ENCODE measurements at places on chromosomes 6 and 20. TPM values are rescaled to one million over a fixed set of nuclear protein-coding genes. Genes with fewer than 3 reads are reported as not detected.

- DNase-seq = no peak
- H3K4me3 ChIP-seq = no peak overlapping the region
- no peak overlapping the region for H3K27ac ChIP-seq
- H3K36me3 ChIP-seq = peaks cover 18% of the 10 kb centered on the region
Observed at GRCh38 chr6:95581073-95581472, 3.7 kb downstream of the MANEA start.

DNA sequence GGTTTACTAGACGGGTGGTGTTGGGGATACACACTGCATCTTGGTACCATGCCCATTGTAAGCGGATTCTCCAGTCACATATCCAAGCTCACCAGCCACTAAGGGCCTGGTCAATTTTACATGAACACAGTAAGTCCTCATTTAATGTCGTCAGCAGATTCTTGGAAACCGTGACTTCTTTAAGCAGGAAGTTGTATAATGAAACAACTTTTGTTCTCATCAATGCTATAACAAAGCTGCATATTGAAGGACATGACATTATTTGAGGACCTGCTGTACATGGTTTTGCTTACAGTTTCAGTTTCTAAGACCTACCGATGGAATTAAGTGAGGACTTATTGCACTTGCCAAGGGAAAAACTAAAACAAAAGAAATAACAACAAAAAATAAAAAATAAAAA lies 295.6 kb downstream of the SYNE1 start:
- no peaks in the 10 kb centered on the region for H3K36me3 ChIP-seq
- H3K4me1 ChIP-seq = peaks cover 2% of the 10 kb centered on the region
- no peak overlapping the region for H3K27ac ChIP-seq
- H3K27me3 ChIP-seq = peaks cover 2% of the 10 kb centered on the region

- no peaks in the 10 kb centered on the region for H3K27me3 ChIP-seq
- no peaks in the 10 kb centered on the region for H3K4me1 ChIP-seq
- no peak for DNase-seq
- H3K36me3 ChIP-seq = no peaks in the 10 kb centered on the region
- no peak overlapping the region for H3K4me3 ChIP-seq
- no peak overlapping the region for H3K27ac ChIP-seq
Observed at GRCh38 chr6:62465206-62465605, 179.2 kb upstream of the KHDRBS2 start.

DNA sequence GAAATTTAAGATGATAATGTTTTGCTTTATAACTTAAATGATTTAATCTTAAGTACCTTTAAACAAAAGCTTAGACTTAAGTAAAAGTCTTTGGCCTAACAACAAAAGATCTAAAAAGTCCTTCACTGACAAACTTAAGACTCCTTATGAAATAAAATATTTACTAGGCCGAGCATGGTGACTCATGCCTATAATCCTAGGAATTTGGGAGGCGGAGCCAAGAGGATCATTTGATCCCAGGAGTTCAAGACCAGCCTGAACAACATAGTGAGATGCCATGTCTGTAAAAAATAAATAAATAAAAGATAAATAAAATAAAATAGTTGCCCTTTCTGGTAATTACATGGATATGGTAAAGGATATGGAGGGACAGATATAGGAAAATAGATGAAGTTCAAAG lies 12.4 kb downstream of the KATNA1 start:
- no peaks in the 10 kb centered on the region for H3K27me3 ChIP-seq
- no peak for DNase-seq
- H3K36me3 ChIP-seq = peaks cover 10% of the 10 kb centered on the region
- H3K4me3 ChIP-seq = no peak overlapping the region

DNA sequence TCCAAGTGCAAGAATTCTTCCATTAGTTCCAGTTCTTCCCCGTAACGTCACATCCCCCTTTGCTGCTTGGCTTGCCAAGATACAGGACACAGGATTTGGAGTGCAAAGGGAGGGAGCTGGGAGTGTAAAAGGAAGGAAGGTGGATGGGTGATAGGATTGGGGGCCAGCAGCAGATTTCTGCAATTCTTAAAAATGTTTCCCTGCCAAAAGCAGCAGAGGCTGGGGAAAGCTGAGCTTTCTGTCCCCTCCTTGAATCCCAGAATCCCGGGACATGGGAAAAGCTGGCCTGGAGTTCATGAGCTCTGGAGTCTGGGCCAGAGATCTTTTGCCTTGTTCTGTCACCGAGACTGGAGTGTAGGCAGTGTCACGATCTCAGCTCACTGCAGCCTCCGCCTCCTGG lies 60.0 kb upstream of the EPB41L1 start:
- H3K4me1 ChIP-seq = peaks cover 15% of the 10 kb centered on the region
- H3K4me3 ChIP-seq = no peak overlapping the region
- H3K27ac ChIP-seq = no peak overlapping the region
- H3K27me3 ChIP-seq = peaks cover 28% of the 10 kb centered on the region

- H3K4me3 ChIP-seq = no peak overlapping the region
- H3K4me1 ChIP-seq = peaks cover 7% of the 10 kb centered on the region
- peaks cover 19% of the 10 kb centered on the region for H3K36me3 ChIP-seq
- H3K27me3 ChIP-seq = peaks cover 9% of the 10 kb centered on the region
Observed at GRCh38 chr6:155351273-155352129, 37.2 kb upstream of the TFB1M start.

Gene ATP9A
- 1.6 TPM for total RNA-seq

Gene TMEM30A
- 50.1 TPM for total RNA-seq

Gene IL17F
- total RNA-seq = 113 TPM

Gene NOX3
- total RNA-seq = not detected

Gene ACOT8
- 29.0 TPM for total RNA-seq
